Activated T-helper 1 cell treated with anti-CD3 and anti-CD28 coated beads, Interleukin-2, amount 50 U/mL, for 16 hours (primary cell): ENCODE measurements at places on chromosomes 5 and 9.

DNA sequence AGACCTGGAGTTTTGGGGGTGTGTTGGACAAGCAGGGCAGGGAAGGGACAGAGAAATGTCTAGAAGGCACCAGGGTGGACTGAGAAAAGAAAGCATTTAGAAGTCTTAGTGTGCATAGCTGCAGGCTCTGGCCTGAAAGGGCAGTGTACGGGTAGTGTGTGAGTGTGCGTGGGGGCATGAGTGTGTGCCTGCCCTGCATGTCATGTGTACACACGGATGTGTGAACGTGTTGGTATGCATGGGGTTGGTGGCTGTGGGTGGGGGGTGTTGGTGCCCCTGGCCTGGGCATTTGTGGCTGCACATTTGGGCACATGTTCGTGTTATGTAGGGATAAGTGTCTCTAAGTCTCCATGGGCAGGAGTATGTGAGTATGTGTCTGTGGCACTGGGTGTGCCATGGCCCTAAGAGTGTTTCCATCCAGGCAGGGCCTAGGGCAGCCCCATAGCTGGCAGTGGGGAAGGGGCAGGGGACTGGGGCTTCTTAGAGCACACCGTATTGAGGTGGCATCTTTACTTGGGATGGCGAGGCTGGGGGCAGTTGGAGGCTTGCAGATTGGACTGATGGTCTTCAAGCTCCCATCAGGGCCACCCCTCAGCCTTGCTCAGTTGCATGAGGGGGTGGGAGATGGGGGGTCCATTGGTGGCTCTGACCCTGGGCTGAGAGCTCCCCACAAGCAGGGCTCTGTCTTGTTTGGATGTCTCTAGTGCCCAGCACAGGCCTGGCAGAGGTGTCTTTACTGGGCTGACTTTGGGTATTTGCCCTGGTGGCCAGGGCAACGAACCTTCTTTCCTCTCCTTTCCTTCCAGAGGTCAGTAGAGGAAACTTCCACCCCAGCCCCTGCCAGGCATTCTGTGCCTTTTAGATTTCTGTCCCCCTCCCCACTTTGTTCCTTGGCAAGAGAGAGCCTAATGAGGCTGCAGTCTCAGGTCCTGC lies 15.0 kb downstream of the PSD2 start:
- DNase-seq: no peak

DNA sequence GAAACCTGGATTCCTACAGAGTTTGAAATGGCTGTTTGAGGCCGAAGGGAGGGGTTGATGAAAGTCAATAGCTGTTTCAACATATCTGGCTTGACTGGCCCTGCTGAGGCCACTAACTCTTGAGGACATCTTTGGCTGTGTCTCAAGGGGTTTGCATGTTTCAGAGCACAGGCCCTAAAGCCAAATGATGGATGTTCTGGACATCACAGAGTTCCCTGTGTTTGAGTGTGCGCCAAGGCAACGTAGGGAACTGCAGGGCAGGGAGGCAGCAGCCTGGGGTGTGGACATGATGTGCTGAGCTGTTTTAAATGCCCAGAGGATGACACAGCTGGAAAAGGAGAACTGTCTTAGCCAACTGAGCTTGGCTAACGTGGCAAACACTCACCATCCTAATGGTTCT lies 89.6 kb downstream of the RAPGEF1 start:
- DNase-seq: no peak

GRCh38 chr5:147208134-147208533 lies 26.7 kb upstream of the STK32A start:
- DNase-seq: no peak

DNA sequence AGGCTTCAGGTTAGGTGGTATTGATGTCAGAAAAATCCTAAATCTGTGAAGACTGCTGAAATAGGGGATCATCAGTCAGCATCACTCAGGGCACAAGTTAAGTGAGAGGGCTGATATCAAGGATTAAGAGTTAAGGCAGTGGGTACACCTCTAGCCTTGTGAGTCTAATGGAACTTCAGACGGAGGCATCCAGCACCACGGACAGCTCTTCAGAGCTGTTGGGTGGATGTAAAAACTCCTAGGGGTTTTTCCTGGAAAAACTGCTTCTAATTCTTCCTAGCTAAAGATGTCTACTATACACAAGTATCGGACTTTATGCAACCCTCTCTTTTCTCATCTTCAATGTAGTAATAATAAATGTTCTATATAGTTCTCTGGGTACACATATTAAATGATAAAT lies 165.9 kb downstream of the SH3GL2 start:
- DNase-seq: no peak

- DNase-seq: no peak
Measured at GRCh38 chr5:59565551-59565950, 328.0 kb downstream of the PDE4D start.

DNA sequence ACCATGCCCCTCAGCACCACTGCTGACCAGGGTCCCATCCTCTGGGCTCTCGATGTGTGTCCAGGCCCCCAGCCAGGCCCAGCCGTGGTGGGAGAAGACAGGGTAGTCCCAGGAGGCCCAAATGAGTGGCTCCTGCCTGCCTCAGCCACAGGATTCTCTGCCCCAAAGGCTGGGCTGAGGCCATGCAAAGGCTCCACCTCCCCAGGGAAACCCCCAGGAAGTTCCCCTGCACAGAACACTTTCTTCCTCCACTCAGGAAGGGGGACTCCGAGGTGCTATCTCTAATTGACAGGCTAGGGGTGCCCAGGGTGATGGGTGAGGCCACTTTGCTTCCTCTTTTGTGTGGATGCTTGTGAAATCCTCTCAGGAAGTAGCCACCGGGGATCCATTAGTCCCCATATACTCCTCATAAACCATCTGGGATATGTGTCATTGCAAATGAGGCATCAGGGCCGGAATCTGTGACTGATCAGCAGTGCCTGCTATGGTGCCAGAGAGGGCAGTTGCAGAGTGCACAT lies 23.1 kb upstream of the TDRD7 start:
- DNase-seq: no peak

GRCh38 chr5:31809050-31809870 lies 170.3 kb downstream of the PDZD2 start:
- no peak for DNase-seq

- DNase-seq: no peak
Measured at GRCh38 chr9:124370896-124371582, 44.2 kb downstream of the PSMB7 start.

DNA sequence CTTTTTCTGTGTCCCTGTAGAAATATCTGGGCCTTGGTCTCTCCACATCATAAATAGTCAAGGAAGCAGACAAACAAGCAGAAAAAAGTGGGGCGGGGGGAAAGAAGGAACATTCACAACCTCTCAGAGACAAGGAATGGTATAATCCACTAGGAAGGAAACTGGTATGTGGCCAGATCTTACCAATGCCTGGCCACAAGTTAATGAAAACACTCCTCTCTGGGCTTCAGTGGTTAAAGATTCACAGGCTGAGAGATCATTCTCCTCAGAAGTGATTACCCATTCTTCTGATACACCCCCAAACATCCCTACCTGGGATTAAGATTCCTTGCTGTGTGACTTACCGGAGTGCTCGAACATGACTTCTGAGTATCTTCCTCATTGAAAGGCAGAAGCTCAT lies 290.6 kb downstream of the MARCHF11 start:
- no peak for DNase-seq

- DNase-seq: no peak
Measured at GRCh38 chr5:61587125-61587524, 255.1 kb downstream of the ZSWIM6 start.

- DNase-seq: no peak
Measured at GRCh38 chr5:137516961-137517360, 17.8 kb upstream of the SPOCK1 start.

DNA sequence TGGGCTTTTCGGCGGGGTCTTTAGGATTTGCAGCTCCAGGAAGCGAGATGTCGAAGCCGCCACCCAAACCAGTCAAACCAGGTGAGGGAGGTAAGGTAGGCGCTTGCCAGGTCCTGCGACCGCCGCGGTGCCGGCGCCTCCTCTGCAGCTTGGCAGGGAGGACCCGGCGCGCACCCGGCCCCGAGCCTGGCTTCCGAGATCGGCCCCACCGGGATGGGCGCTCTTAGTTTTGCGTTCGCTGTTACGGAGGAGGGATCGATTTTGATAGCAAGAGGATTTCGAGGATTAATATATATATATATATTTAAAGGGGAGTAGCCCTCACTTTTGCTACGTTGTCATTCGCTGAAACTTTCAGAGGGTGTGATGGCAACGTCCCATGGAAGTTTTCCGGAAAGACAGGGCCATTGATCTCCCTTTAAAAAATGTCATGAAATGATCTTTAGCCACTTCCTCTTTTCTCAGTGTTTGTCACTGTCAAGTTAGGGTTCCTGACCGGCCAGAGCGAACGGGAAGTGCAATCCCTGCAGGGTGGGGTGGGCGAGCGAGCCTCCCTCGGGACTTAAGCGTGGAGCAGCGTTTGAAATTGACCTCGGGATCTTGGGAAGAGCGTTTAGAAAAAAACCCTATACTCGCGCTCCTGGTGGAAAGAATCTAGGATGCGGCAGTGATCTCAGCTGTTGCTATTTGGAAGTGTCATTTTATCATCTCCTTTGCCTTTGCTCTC lies 495 bp downstream of the OSTF1 start:
- DNase-seq: no peak
